ENCODE measurements at places on chromosomes 7 and 10. TPM values are rescaled to one million over a fixed set of nuclear protein-coding genes. Genes with fewer than 3 reads are reported as not detected.
A peak's percentile ranks its signal among the peaks of the same experiment; 100 is the strongest.

DNA sequence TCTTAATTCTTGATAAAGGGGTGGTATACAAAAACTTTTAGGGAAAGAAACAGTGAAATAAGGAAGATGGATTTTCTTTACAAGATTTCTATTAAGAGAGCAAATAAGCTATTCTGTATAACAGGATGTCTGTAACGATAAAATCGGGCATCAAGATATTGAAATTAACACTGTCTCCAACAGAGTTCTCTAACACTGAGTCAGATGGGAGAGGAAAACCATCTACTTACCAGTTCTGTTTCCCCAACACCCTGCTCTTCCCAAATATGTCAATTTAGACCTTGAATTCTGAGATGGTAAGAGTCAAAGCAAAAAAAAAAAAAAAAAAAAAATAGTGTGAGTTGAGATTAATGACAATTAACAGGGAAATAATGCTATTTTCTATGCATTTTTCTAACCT is 23.0 kb downstream of the SMURF1 start:
- DNase-seq: no peak

GRCh38 chr7:28853834-28854749 is 104.0 kb downstream of the TRIL start:
- peak; percentile 58 for DNase-seq

DNA sequence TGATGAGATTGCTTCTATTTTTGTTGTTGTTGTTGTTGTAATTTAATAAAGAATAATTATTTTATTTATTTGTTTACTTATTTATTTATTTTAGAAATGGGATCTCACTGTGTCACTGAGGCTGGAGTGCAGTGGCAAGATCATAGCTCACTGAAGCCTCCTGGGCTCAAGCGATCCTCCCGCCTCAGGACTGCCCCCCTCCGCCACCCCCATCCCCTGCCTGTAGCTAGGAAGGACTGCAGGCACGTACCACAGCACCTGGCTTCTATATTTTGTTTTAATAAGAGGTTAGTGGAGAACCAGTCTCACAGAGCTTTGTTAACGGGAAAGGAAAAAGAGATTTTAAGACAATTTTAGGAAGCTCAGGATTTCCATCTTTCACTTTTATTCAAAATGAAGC is 19.5 kb upstream of the SMC3 start:
- no peak for DNase-seq

DNA sequence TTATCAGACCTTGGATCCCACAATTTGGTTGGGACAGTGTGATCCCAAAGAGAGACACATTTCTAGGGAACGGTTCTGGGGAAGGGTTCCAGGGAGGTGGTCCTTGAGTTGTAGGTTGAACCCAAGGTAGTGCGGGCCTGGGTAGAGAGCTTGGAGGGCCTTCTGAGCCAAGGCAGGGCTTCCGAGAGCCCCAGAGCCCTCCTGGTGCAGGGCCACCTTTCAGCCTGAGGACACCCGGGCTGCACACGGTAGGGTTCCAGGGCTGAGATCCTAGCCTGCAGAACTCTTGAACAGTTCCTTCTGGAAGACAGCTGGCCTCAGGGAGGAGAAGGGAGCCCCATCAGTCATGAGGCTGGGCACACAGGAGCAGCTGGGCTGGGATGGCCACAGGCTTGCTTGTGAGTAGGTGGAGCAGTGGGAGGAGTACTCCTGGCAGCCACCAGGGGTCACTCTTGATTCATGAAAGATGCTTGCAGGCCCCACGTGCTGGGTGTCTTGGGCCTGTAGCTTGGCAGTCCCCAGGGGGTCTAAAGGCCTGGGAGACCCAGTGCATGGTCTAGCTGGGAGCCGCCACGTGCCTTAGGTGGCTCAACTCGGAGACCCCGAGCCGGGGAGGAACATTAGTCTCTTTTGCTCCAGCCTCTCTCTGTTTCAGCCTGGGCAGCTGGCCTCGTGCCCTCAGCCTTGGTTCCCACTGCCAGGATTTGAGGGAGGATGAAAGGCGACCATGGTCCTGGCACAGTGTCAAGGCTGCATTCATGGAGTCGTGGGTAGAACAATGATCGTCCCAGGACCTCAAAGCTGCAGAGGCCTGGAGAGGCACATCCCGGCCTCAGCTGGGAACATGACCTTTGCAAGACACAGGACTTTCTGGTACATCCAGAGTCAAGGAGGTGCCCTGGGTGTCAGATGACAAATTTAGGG is 381.6 kb downstream of the TYW1 start:
- DNase-seq: peak; percentile 39

GRCh38 chr10:72598769-72599701 is 26.8 kb downstream of the MICU1 start:
- DNase-seq: no peak

Gene DPYSL4
- total RNA-seq: 1.6 TPM

- DNase-seq: no peak
These were observed 143.4 kb downstream of the TMEM168 start for GRCh38 chr7:112646783-112647182.

- no peak for DNase-seq
These were observed 92.1 kb downstream of the UPF2 start for GRCh38 chr10:11950325-11951018.

GRCh38 chr7:1940863-1941262 is 270.8 kb downstream of the ELFN1 start:
- DNase-seq: no peak

Gene CCDC172
- total RNA-seq: not detected

DNA sequence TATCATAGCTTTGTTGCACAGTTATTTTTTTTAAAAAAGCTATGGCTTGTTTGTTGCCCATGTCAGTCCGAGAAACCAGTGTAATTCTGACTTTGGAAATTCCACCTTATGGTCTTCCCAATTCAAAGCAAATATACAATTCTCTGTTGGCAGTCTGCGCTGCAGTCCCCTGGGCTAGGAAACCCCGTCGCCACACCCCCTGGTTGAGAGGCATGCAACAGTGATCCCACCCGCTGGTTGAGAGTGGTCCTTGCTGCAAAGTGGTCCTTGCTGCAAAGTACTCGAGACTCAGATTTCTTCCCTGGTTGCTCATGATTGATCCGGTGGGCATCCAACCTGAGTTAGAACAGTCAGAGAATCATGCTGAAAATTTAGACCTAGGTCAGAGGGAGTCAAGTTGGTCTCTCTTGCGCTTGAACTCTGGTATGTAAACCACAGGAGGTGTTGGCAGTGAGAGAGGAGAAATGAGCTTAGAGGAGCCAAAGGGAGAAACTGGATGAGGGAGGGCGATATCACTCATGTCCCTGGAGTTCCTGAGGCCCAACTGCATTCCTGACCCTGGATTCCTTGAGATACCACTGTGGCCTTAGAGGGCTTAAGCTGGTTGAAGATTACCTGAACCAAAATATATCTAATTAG is 45.0 kb upstream of the STK17A start:
- no peak for DNase-seq

GRCh38 chr7:37304921-37305320 is 143.7 kb downstream of the ELMO1 start:
- no peak for DNase-seq

- DNase-seq: no peak
These were observed 26.9 kb downstream of the BMPER start for GRCh38 chr7:33932221-33932620.

DNA sequence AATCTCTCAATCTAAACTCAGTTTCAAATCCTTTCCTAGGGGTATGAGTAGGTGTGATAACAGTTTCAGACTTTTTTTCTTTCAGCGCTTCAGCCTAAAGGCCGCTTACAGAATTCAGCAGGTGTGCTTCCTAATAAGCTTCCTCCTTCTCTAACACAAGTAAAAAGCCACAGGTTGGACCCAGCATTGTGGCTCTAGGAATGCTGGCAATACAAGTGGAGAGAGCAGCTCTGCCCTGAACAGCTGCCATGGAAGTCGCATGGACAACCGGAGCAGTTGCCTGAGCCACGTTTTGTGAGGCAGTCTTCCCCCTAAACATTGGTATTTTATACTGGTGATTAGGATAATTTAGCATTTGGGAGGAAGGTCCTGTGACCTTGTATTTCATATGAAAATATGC is 83.5 kb downstream of the ST7 start:
- DNase-seq: no peak

GRCh38 chr10:78162853-78163252 is 129.2 kb downstream of the RPS24 start:
- no peak for DNase-seq

GRCh38 chr7:111160297-111160696 is 69.4 kb downstream of the LRRN3 start:
- DNase-seq: no peak

GRCh38 chr10:3919709-3920308 is 134.8 kb upstream of the KLF6 start:
- DNase-seq: no peak

DNA sequence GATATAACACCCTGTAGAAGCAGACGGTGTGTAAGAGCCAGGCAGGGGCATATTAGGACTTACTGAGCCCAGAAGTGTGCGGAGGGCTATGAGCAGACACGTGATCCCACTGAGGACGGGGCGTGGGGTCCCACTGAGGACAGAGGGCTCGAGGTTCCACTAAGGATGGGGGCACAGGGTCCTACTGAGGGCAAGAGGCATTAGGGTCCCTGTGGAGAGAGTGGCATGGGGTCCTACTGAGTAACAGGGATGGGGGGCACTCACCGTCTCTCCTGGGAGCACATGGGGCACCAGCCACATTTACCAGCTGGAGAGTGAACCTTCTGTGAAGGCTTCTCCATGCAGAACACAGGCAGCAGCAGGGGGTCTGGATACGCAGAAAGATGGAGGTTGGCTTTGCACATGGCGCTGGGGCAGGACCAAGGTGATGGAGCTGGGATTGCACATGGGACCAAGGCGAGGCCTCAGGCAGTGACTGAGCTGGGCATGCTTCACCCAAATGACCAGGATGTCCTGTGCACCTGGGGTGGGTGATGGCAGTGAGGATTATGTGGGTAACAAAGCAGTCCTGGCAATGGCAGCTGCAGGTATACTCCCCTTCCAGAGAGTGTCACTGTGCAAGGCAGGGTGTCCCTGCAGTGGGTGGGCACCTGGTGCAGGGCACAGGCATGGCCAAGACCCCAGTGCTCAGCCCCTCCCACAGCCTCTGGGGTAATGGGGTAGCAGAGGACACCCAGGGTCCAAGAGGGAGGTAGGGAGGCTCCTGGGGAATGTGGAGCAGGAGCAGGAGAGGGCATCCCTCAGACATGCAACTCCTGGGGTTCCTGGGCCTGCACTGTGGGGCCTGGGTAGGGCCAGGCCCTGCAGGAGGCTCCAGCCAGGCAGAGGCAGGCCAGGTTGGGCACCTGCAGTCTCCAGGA is 278.1 kb downstream of the TCERG1L start:
- no peak for DNase-seq

DNA sequence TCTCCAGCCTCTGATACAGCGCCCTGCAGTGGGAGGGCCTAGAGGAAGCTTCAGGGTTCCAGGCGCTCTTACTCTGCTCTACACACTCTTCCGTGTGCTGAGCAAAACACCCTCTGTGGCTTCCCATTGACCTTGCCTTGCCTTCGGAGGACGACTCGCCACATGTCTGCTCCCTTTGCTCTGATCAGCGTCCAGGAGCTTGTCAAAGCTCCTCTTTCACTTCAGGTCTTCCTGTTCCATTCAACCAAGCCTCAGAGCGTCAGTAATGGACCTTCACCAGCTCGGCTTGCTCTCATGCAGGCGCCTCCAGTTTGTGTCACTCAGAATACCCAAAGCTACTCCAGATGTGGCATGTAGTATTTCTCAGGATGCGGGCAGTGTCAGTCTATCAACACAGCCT is 173.9 kb downstream of the ARID5B start:
- DNase-seq: no peak

DNA sequence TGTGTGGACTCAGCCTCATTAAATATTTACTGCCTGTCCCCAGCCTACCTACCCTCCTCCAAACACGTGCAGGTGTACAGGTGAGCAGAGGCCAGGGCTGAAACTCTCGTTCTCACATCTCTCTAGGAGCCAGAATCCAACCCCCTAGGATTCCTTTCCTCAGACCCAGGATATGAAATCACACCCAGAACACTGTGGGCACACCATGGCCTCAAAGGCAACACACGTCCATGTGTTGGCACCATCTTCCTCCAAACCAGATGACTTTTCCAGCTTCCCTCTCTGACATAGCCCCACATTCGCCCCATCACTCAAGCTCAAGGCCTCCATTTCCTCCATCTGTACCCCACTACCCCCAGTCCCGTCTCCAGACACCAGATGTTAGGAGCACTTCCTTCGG is 51.8 kb upstream of the DUSP5 start:
- DNase-seq: no peak

Gene FRMD4A
- 1.4 TPM for total RNA-seq

DNA sequence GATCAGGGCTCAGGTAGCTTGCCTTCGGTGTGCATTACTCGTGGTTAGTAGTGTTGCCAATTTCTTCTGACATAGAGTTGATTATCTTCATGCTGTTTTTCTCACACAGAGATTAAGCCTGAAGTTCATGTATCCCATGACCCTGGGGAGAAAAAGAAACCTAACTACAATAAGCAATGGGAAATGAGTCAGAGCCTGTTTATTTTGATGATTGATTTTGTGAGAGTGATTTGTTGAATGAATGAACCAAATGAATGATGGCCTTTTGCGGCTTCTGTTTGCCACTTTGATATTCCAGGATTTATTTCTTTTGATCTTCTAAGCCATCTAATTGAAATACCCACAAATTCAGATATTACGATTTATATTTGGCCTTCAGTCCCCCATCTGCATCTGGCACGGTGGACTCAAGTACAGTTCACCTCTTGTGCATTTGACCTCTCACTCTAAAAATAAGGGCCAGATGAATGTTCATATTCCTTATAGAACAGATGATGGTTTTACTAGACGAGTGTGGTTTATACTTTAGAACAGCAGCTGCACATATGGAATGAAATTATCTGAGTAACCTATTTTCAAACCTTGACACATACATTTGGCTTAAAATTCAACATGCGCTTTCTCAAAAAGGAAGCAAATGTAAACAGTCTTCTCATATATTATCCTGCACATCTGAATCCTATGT is 110.7 kb downstream of the PLCE1 start:
- no peak for DNase-seq

DNA sequence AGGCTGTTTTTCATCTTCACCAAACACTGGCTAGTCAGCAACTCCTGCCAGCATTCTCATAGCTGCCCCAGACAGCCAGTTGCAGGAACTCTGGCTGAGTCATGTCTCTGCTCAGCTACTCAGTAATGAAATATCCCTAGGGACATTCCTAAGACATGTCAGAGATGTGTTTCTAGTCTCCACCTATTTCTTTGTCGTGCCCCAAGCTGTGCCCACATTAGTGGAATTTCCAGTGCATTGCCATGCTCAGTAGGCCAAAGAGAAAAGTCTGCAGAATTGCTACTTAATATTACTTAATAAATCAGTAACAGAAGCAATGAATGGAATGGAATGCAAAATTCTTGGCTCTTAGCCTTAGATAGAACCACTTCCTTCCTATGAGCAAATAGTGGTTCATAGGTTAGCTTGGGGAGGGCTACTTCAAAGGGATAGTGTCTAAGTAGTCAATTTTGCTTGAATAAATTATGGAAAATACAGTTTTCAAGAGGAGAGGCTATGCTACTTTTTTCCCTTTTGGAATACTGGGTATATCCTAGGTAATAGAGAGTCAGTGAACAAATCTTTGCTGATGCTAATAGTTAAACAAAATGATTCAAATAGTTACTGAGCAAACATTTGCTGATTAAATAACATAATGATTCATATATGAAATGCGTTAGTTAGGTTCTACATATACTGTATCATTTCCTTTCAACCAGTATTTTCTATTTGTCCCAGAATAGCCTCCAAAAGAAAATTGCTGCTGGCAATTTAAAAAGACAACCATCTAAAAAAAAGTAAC is 23.6 kb upstream of the SEMA3C start:
- DNase-seq: no peak

Gene ZNF467
- 0.16 TPM for total RNA-seq

Gene KEL
- not detected for total RNA-seq
